ENCODE measurements at places on chromosomes 2 and 18. TPM values are rescaled to one million over a fixed set of nuclear protein-coding genes. Genes with fewer than 3 reads are reported as not detected.

Gene NPHP1
- 2.5 TPM for total RNA-seq

DNA sequence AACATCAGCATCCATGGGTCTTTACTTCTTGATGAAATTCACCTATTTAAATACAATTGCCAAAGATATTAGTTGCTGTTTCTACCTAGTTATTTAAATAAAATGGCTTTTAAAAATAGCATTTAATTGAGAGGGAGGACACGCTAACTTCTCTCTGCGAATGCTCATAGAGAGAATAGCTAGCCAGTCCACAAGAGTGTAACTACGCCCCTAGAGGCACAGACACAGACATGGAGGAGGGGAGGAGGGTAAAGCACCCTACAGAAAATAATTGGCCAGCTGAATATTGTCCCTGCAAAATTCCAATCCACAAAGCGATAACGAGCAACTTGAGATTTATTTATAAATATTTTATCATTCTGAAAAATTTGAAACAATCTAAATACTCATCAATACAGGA is 97.0 kb upstream of the PAPOLG start:
- DNase-seq, result no peak

GRCh38 chr2:56195563-56195962 is 11.8 kb downstream of the CCDC85A start:
- no peak for DNase-seq

Gene CNTNAP5
- not detected for total RNA-seq

Gene FAM110C
- 0.44 TPM for total RNA-seq
